NCI-H2029 (cell line): ENCODE measurements at places on chromosomes 2 and 18.

DNA sequence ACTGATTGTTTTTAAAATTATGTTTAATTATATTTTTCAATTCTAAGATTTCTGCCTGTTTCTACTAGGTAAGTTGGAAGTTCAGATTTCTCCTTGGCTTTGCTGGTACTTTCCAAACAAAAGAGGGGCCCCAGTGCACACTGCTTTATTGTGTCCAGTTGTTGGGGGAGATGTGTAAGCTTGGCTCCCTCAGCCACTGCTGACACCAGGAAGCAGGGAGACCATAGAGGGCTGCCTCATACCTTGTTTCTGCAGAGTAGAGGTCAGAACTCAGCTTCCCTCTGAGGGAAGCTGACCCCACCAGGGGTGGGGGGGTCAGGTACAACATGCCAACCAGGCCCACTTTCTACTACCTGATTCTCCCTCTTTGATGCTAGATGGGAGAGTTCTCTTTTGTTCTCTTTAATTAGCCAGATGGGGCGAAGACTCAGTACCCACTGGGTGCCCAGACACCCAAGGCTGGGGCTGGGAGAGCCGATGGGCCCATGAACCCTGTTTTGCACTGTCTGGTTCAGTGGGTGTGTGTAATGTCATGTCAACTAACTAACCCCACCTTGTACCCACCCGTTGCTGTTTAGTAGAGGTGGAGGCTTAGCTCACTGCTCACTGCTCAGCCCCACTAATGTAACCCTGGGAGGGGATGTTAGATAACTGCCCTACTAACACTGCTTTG lies 14.7 kb downstream of the BCL2L11 start:
- no peak for DNase-seq

DNA sequence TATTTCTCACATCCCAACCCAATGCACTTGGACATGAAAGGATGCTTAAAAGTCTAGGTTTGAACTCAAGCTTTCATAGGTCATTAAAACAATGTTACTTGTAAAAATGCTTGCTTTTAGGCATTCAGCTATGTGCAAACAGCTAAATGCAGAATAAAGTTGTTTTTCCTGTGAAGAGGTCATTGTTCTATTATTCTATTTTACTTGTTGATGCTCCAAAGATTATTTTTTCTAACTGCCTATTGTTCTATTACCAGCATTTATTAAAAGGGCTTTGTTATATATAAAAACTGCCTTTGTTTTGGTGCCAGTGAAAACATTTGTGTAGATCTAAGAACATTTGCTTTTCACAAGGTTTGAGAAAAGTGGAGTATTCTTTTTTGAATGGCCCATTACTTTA lies 49.4 kb downstream of the TMEM178A start:
- DNase-seq: no peak

GRCh38 chr2:3141696-3142095 lies 235.9 kb downstream of the EIPR1 start:
- DNase-seq: no peak

- no peak for DNase-seq
These were observed 24.9 kb downstream of the EPB41L3 start for GRCh38 chr18:5518899-5519371.

- DNase-seq: no peak
These were observed 46.6 kb upstream of the ATP6V1B1 start for GRCh38 chr2:70888923-70889715.

- DNase-seq: no peak
These were observed 126.0 kb upstream of the MSH6 start for GRCh38 chr2:47656715-47657600.

- DNase-seq: peak; percentile 8
These were observed 68.8 kb upstream of the TMEM247 start for GRCh38 chr2:46410273-46411244.

DNA sequence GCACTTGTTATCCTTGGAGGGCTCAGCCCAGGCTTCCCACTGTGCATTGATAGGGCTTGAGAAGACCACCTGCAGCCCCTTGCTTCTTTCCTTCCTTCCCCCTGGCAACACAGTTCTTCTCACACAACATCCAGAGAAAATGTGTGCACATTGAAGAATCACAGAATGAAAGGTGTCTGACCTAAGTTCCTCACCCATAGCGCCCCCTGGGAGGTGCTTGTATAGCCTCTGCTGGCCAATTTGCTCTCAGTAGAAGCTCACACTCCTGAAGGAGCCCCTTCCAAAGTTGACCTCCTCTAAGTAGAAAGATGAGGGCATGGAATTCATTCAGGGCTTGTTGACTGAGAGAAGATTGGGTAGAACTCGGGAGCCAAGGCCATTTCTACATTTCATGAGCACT lies 758.4 kb upstream of the KLHL29 start:
- DNase-seq: no peak

- peak; percentile 23 for DNase-seq
These were observed 676 bp downstream of the KLHL23 start for GRCh38 chr2:169734169-169734847.

GRCh38 chr18:68532328-68532885 lies 182.5 kb downstream of the TMX3 start:
- no peak for DNase-seq

- no peak for DNase-seq
These were observed 141.6 kb downstream of the SP3 start for GRCh38 chr2:173823543-173823939.

DNA sequence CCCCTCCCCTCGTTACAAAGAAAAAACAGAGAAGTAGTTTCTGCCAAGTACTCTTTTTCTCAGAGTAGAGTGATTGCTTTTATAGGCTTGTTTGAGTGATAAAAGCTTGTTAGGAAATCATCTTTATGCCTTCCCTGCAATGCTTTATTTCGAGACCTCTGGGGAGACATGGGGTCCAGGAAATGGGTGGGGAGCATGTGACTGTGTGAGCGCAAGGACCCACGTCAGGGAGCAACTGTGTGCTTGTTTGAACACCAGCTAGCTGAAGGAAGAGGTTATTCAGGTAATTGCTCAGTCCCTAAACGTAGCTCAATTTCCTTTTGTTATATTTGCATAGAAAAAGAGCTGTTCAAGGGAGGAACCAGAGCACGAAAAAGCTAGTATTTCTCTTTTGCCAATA lies 187.3 kb downstream of the FAM210A start:
- peak; percentile 51 for DNase-seq

GRCh38 chr2:61726456-61727209 lies 127.2 kb downstream of the FAM161A start:
- no peak for DNase-seq

DNA sequence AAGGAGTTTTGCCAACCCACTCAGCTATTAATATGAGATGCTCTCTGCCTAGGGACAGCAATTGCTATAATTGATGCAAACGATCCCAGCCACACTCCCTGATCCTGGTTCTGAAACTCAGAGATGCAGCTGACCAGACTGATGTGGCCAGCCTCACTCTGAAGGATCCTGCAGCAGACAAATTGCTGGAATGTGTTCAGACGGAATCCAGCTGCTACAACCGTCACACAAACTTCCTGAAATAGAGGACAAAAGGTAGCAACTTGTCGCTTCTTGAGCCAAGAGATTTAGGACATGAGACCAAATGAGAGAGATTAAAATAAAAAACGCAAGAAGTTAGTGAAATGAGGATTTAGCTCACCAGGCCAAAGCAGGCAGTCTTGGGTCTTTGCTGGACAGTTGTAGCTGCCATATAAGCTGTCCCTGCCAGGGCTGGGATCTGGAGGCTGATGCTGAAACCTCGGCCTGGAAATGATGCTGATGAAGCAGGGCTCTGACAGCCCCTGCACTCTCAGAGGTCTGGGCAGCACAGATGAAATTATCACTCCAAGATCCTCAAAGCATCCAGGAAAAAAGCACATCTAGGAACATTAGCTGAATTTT lies 8.3 kb upstream of the YWHAQ start:
- no peak for DNase-seq

DNA sequence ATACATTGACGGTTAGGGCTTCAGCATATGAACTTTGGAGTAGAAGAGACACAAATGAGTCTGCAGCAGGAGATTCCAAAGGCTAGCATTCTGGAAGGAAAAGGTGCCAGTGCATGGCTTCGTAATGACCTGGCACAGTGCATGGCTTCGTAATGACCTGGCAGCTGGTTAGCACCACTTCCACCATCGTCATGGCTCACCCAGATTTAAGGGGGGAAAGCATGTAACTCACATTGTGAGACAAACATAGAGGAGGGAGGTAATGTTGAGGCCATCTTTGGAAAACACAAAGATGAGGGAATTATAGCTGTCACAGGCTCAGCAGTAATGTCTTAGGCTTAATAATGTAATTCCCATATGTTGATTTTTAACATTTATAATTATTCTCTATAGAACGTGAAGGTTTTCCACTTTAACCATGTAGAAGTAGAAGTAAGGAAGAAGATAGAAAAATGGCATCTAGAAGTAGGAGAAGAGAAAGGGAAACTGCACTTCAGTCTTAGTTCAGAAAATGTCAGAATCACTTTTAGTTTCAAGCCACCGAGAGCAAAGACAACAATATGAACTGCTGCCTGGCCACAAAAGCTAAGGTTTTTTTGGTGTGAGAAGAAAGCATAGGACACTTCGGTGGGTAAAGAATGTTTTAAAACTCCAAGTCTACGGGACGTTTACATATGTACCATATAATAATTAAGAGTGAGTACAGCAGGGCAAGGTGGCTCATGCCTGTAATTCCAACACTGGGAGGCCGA lies 6.8 kb upstream of the STK25 start:
- no peak for DNase-seq

DNA sequence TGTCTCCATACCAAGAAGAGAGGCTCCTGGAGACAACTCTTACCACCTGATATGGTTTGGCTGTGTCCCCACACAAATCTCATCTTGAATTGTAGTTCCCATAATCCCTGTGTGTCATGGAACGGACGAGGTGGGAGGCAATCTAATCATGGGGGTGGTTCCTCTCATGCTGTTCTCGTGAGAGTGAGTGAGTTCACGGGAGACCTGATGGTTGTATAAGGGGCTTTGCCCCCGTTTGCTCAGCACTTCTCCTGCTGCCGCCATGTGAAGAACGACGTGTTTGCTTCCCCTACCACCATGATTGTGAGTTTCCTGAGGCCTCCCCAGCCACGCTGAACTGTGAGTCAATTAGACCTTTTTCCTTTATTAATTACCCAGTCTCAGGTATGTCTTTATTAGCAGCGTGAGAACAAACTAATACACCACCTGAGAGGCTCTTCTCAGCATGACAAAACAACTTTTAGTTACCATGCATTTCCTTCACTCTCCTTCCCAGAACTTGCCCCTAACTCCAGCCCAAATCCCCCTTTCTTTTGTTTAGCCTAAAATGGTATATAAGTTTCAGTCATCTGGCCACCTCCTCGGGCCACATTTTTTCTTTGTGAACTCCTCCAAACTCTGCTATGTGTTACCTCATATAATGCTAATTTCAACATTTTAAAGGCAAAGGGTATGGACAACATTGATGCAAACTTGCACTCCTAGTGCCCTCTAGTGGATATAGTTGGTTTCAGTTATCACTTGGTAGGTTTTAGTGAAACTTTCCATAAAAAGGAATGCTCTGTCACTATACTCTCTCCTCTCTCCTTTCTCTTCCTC lies 58.6 kb upstream of the SLC25A52 start:
- DNase-seq: peak; percentile 2

DNA sequence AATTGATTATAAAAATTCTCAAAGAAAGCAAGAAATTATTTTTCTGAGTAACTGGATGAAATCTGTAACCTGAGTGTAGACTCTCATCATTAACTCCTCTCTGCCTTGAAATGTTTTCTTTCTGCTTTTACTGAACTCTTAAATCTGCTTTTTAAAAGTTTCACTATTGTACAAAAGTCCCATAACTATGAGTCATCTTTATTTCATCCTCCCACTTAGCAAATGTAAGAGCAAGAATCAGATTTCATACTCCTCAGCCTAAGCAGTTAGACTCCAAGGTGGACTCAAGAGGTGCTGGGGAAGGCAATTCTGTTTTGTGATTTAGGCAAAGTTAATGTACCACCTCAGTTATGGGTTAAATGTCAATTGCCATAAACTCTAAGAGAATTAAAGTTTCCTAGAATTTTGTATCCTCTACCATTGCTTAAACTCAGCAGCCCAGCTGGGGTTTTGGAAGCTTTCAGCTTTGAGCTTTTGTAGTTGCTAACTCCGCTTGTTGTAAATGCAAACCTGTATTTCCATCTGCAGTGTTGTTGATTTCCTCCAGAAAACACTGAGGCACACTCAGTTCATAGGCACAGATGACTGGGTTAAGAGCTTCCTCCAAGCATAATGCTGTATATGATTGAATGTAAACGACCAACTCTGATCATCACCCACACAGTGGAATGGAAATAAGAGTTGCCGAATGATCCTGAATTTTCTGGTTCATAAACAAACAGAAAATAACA lies 268.8 kb downstream of the ARHGAP15 start:
- no peak for DNase-seq

DNA sequence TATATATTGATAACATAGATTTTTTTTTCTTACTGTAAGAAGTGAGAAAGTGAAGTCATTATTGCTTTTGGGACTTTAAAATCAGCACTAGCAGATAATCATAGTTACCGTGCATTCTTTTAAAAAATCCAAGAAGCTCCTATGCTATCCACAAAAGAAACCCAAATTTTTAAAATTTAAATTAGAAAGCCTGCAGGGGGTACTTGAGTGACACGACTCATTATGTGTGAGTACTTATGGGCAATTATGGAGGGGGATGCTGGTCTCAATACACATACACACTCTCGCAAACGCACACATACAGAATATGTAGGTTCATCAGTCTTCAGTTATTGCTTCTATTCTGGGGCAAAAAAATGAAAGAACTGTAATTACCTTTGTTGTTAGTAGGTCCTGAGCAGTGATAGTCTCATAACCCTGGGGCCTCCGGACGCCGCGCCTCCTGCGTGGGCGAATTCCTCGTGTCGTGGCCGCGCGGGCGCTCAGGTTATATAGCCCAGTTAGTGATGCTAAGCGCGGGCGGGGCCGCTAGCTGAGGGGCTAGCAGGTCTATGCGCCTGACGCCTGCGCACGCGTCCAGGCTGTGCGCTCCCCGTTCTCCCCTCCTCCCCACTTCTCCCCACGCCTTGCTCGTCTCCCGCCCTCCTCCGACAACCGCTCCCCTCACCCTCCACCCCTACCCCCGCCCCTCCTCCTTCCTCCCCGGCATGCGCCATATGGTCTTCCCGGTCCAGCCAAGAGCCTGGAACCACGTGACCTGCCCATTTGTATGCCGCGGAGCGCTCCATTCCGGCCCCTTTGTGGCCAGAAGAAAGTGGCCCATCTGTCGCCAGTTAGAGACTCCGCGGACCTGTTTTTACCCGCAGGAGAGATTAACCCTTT lies at the start of gene NEUROD1:
TSS of gene NEUROD1 (minus strand) at position 463 of the 882 bp plus-strand sequence. CDS start 1,657 bp downstream, outside the sequence.
- peak; percentile 77 for DNase-seq

GRCh38 chr2:10237392-10238321 lies 65.0 kb upstream of the HPCAL1 start:
- DNase-seq: no peak

- DNase-seq: no peak
These were observed 8.8 kb downstream of the PDCD1 start for GRCh38 chr2:241849616-241850543.

GRCh38 chr2:25009954-25010353 lies 31.9 kb upstream of the EFR3B start:
- no peak for DNase-seq

DNA sequence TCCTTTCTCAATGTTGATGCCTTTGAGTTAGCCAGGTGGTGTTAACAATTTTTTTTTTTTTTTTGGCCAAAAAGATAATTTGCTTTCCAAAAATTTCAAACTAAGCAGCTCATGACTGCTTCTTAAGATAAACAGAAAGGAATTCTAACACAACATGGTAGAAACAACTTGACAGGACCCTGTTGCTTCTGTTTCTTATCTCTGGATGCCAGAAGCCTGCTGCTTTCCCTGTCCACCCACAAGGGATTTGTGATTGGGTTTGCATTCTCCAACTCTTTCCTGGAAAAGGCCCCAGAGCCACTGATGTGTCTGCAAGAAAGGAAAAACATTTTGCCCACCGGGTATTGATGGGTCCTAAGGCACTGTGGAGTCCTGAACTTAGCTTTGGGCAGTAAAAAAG lies 217.2 kb upstream of the PKDCC start:
- DNase-seq: no peak

GRCh38 chr2:55910077-55910476 lies 13.5 kb downstream of the EFEMP1 start:
- no peak for DNase-seq
